ENCODE measurements at places on chromosomes 6 and 20.

- no peak for DNase-seq
These were observed 374.2 kb upstream of the FLRT3 start for GRCh38 chr20:14711652-14712051.

GRCh38 chr20:2578475-2579192 is 42.3 kb downstream of the TMC2 start:
- no peak for DNase-seq

DNA sequence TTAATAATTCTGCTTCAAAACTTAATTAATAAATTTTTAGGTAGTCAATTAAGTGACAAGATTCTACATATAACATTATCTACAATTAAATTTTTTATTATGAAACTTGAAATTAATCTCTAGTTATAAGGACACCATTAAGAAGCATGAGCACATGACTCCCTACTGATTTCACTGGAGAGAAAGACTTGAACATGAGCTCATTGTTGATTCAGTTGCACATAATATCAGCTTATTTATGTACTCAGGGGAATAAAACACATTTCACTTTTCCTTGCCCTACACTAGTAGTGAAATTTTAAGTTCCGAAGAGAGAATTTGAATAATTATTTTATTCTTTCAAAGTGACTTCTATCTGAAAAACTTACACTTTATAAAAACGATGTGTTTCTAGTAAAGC is 370.2 kb upstream of the EPHA7 start:
- no peak for DNase-seq

DNA sequence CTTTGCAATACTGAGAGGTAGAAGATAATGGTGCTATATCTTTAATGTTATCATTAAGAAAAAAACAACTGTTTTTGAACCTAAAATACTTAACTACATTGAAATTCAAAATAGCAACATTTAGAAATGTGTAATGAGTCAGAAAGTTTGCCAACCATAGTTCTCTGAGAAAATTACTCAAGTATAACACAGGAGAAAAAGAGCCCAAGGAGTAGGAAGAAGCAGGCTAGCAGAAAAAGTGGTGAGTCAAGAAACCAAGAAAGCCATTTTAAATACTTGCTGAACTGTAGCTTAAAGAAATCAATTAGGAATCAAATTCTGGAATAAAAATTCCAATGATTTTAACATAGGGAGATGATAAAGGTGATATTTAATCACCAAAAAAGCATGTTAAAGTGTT is 181.0 kb upstream of the RSPO3 start:
- no peak for DNase-seq

DNA sequence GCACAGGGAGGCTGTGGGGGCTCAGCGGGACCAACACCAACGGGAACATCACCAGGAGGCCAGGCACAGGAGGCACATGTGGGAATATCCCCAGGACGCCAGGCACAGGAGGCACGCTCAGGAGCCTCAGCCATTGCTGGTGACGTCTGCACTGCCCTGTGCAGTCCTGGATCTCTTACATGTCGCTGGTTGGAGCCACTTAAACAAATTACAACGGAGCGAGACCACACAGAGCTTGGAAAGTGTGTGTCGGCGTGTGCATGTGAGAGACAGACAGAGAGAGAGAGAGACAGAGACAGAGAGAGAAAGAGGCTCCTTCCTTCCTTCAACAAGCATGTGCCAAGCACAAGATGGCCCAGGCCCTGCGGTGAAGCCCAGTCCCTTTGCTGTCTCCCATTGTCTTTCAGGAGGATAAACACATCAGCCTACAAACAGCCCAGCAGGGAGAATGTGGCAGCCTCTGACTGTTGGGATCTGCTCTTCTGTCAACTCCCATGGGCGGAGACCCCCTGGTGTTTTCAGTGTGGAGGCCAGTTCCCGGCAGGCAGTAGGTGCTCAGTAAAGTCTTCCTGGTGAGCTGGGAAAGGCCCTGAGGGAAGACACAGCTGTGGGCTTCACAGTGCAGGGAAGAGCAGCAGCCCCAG is 112.7 kb upstream of the THBS2 start:
- DNase-seq = no peak

GRCh38 chr6:134846031-134846430 is 103.9 kb downstream of the ALDH8A1 start:
- no peak for DNase-seq

GRCh38 chr6:53327017-53327395 is 21.7 kb downstream of the ELOVL5 start:
- no peak for DNase-seq

- no peak for DNase-seq
These were observed 40.8 kb upstream of the FOXP4 start for GRCh38 chr6:41505122-41506049.

GRCh38 chr6:135675862-135676261 is 175.6 kb upstream of the PDE7B start:
- DNase-seq = no peak

GRCh38 chr6:75210885-75211739 is 5.3 kb upstream of the COL12A1 start:
- no peak for DNase-seq

- DNase-seq = no peak
These were observed 70.1 kb upstream of the RPS6KA2 start for GRCh38 chr6:166697113-166697512.

DNA sequence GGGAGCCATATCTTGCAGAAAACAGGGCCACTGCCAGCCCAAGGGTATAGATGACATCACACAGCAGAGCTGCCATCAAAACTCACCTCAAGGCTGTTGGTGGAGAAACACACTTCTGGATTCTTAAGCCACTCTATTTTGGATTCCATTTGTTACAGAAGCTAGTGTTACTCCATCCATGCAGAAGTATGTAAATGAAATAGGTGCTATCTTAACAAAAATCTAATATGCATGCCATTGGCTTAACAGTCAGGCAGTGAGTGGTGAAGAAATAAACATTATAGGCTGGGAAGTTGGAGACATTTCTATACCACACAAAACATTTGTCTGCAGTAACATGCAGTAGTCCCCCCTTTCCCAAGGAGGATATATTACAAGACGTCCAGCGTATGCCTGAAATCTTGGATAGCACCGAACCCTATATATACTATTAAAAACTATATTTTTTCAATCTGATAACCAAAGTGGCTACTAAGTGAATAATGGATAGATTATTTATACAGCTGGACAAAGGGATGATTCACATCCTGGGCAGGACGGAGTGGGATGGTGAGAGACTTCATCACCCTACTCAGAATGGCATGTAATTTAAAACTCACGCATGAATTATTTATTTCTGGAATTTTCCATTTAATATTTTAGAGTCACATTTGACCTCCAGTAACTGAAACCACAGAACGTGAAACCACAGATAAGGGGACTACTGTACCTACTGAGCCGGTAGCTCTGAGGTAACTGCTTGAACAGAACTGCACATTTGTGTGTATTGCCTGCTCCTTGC is 160.0 kb upstream of the PLN start:
- DNase-seq = no peak

- DNase-seq = no peak
These were observed 413.7 kb downstream of the QKI start for GRCh38 chr6:163828038-163828795.

GRCh38 chr20:36826554-36827244 is 49.2 kb upstream of the TLDC2 start:
- no peak for DNase-seq

GRCh38 chr6:97913721-97914120 is 630.7 kb upstream of the MMS22L start:
- DNase-seq = no peak
